Stimulated activated naive CD8-positive, alpha-beta T cell treated with anti-CD3 and anti-CD28 coated beads, Interleukin-15, Interleukin-2, amounts not matched to agents 100 U/mL and 50 U/mL, for 24 hours (primary cell): ENCODE measurements at places on chromosomes 1 and 21.

DNA sequence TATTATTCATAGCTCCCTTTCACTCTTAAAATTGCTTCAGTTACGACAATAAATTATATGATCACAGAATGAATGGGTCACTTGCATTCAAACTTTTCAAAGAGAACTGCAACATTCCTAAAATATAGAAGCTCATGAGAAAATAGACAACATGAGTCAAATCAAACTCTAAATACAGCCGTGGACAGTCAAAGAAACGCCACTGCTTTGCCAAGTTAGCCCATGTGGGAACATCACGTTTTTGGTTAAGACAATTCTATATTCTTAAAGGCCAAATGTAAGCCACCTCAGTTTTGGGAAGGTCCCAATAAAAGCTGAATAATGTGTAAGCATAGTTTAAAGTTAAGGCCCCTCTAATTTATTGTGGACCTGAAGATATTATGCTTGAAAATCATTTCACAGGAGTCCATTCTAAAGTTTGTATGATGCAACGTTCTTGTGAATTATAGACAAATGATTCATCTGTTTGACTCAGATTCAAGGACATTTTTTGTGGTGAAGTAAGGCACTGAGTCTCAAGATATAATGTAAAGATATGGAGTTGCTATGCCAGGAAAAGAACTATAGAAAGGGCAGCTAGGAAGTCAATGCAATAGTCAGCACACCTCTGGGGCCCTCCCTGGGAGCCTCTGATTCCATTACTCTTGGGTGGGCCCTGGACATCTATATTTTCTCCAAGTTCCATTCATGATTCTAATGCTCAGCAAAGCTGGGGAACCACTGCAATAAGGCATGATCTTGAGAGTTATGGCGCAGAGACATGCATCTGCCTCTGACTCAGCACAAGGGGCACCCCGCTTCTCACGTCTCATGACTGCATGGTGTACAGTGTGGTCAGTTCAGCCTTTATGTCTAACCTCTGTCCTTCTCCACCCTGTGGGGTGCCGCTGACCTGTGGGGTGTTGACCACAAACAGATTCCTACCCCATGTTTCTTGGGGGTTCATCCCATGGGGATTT lies 33.9 kb downstream of the ETS2 start:
- DNase-seq: peak; percentile 23

DNA sequence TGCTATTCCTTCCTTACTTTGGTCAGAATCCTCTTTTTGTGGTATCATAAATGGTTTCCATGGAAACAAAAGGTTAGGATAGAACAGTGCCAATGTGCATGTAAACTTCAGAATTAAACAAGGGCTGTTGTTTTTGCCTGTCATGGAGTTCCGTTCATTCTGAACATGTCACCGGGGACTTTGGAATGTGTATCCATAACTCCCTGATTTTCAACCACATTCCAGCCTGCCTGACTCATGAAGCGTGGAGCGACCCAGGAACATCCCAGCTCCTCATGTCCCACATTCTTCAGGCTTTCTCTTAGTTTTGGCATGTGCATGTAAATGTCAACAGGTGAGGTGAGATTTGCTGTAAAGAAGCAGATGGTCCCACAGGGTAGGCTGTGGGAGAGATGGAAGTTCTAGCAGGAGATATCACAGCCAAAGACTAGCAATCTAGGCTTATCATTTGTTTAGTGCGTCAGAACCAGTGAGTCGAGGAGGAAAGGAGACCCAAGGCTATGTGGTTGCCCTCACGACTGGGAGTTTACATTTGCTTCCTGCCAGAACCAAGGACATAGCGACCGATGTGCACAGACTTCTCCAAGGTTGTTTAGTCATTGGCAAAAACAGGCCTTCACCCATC lies 23.0 kb upstream of the DNAJC11 start:
- no peak for DNase-seq

- no peak for DNase-seq
Measured at GRCh38 chr1:150718225-150718891, 2.3 kb downstream of the HORMAD1 start.

DNA sequence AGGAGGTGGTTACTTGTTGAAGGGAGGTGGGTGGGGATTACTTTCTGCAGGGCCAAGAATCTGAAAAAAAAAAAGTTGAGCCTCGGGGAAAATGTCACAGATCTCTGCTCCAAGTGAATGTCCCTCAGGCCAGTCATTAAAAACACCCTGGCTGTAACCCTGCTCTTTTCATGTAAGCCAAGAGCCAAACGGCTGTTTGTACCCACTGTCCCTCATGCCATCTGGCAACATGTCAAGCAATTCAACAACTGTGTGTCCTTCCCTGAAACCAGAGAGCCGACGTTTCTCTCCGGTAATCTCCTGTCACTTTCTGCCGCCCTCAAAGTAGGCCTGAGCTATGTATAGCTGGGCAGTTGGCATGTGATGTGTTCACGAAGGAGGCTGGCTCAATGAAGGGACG lies 14.7 kb downstream of the CASQ2 start:
- DNase-seq: no peak

DNA sequence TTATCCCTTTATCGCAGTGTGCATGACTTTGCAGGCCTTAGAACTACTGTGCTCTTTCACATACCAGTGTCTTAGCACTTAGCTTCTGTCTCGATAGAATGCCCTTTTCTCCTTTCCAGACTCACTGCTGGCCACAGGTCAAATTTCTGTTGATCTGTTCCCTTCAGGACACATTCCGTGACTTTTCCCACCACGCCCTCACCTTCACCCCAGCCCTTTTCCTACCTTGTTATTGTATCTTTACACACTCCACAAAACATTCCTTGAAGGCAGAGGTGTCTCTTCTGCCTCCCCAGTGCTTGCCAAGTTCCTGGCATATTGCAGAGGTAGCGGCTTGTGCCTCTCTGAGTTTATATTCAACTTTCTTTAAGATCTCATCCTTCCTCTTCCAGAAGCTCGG lies 3.7 kb upstream of the IGSF9 start:
- DNase-seq: no peak

GRCh38 chr1:32332290-32333079 lies 3.5 kb downstream of the MARCKSL1 start:
- no peak for DNase-seq

DNA sequence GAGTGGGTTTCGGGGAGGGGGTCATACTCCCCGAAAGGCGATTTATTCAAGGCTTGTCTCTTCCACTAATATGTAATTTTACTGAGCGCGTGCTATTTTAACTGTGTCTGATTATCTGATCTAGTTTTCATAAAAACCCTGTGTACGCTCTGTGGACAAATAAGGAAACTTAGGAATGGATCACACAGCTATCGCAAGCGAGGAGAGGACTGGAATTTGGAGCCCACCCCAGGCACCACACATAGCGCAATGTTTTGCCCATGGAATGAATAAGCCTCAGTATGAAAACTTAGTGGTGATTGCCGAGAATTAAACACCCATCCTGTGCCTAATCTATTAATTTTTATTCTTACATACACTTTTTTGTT lies 9.8 kb upstream of the RAB42 start:
- no peak for DNase-seq

GRCh38 chr1:98967122-98967521 lies 37.5 kb downstream of the PLPPR5 start:
- DNase-seq: no peak
